ENCODE measurements at places on chromosomes 7 and 10.

DNA sequence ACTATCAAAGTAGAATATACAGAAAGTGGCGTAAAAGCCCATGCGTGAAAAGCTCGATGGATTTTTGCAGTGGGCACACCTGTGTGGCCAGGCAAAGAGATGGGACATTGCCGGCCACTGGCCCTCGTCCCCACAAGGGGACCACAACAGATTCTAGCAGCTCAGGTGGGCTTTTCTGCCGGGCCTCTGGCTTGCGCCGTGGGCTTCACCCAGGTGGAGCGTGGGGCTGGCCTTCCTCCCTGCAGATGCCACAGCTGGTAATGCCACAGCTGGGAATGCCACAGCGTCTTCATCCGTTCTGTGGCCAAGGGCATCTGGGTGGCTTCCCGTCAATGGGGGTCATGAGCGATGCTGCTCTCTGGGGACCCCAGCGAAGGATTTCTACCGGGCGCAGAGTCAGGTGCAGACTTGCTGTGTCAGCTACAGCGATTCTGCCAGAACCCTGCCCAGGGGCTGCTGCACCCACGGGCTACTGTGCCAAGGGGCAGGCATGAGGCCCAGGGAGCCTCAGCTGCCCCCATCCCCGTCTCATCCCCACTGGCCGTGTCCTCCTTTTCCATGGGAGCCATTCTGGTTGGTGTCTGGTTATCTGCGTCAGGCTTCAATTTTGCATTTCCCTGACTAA, 52.5 kb upstream of the NKX6-2 start:
- no peak for DNase-seq
- no peaks in the 10 kb centered on the region for H3K27me3 ChIP-seq
- H3K27ac ChIP-seq, result no peak overlapping the region
- H3K4me3 ChIP-seq, result no peak overlapping the region

GRCh38 chr7:1758859-1759521, 88.9 kb downstream of the ELFN1 start:
- H3K4me3 ChIP-seq, result no peak overlapping the region
- no peak overlapping the region for H3K27ac ChIP-seq
- H3K36me3 ChIP-seq, result no peaks in the 10 kb centered on the region
- DNase-seq, result no peak

DNA sequence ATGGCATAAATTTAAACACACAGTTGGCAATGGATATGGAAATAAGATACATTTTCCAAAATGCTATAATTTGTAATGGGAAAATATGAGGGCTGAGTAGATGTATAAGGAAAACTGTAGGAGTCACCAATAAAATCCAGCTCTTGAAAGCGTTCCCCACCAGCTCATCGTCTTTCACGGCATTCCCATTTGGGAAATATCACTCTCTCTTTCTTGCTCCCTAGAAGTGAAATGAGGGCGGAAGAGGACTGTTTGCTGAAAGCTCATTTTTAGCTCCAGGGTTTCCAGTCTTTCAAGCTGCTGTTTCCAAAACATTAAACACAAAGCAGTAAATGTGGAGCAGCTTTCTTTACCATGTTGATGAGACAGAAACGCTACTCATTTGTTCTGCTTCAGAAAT, 104.6 kb upstream of the SFMBT2 start:
- H3K36me3 ChIP-seq, result no peaks in the 10 kb centered on the region
- no peak overlapping the region for H3K27ac ChIP-seq
- DNase-seq, result no peak
- no peaks in the 10 kb centered on the region for H3K4me1 ChIP-seq
- H3K27me3 ChIP-seq, result no peaks in the 10 kb centered on the region

DNA sequence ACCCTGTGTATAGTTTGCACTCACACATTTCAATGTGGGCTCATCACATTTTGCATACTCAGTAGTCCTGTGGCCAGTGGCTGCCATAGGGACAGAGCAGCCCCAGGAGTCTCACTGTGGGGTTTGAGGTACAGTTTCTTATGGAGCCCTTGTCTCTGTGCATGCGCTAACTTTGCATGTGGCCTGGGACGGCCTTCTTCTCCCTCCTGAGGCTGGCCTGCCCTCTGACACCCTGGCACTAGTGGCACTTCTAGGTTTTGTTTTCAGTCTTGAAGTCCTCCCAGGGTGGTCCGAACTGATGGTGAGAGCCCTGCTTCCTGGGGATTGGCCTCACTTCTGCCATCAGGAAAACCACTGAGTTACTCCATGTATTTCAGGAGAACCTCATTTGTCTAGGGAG, 21.2 kb downstream of the NACAD start:
- H3K4me3 ChIP-seq, result no peak overlapping the region
- no peaks in the 10 kb centered on the region for H3K27me3 ChIP-seq
- no peak for DNase-seq
- H3K36me3 ChIP-seq, result peaks cover 48% of the 10 kb centered on the region
- no peaks in the 10 kb centered on the region for H3K4me1 ChIP-seq
- H3K27ac ChIP-seq, result no peak overlapping the region

DNA sequence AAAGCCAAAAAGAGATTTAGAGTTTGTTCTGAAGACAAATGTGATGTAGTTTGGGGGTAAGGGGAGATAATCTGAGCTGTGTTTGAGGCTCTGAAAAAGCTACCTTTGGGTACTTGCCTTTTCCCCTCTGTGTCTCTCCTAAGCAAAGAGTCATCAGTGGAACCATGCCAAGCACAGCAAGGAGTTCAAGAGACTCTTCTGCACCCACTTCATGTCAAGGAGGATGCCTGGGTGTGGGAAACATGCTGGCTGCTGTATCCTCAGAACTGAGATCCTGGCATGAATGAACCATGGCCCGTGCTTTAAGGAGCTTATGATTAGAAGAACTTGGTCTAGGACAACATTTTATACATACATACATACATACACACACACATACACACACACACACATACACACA, 142.9 kb downstream of the NOC3L start:
- no peaks in the 10 kb centered on the region for H3K27me3 ChIP-seq
- no peaks in the 10 kb centered on the region for H3K36me3 ChIP-seq
- H3K4me3 ChIP-seq, result no peak overlapping the region
- DNase-seq, result no peak
- H3K4me1 ChIP-seq, result peaks cover 18% of the 10 kb centered on the region

DNA sequence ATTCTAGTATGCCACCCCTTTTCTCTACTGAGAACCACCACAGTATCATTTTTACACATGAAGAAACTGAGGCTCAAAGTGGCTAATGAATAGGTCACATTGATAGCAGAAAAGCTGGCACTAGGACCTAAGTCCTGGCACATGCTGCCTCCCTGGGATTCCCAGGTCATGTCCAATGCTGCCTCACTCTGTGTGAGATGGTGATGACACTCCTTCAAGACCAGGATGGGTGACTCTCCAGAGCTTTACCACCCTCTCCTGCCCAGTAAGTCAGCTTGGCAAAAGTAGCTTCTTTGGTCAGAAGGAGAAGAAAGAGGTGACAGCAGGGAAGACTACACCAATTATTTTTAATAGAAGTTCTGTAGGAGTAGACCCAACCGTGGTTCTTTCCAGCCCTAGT, 13.3 kb upstream of the AKR1B10 start:
- no peak overlapping the region for H3K27ac ChIP-seq
- H3K4me1 ChIP-seq, result peaks cover 14% of the 10 kb centered on the region
- H3K36me3 ChIP-seq, result no peaks in the 10 kb centered on the region
- no peak for DNase-seq

GRCh38 chr10:96376483-96376882, 17.7 kb upstream of the OPALIN start:
- no peaks in the 10 kb centered on the region for H3K36me3 ChIP-seq
- H3K27ac ChIP-seq, result no peak overlapping the region
- no peaks in the 10 kb centered on the region for H3K4me1 ChIP-seq
- no peaks in the 10 kb centered on the region for H3K27me3 ChIP-seq

Data from thoracic aorta (tissue), 2 donors.